Inflammatory macrophage treated with lipopolysaccharide for 4 hours (primary cell): ENCODE measurements at places on chromosomes 11 and 22.

DNA sequence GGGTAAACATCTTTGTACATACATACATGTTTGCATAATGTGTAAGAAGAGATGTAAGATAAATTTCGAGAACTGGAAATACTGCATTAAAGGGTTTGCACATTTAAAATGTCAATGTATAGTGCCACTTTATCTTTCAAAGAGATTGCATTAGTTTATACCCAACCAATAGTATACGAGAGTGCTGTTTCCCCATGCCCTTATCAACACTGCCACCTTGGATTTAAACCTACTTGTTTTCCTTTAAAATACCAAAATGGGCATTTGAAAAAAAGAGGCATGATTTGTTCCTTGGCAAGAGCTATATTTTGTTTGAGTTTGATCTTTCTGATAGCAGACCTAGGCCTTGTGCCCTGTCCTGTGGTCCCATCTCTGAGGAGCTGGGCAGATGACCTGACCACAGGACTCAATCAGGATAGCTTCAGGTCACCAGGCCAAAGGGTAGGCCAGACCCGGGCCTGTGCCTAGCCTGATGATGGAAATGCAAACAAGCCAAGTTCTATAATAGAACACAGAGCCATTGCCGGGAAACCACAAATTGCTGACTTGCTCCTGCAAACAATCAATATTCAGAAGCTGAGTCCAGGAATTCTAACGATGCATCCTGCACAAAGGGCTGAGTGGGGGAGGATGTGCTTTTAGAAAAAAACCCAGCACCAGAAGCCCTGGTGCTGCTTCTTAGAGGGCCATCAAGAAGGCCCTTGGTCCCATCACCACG, 16.9 kb upstream of the ALG8 start:
- no peak for DNase-seq

DNA sequence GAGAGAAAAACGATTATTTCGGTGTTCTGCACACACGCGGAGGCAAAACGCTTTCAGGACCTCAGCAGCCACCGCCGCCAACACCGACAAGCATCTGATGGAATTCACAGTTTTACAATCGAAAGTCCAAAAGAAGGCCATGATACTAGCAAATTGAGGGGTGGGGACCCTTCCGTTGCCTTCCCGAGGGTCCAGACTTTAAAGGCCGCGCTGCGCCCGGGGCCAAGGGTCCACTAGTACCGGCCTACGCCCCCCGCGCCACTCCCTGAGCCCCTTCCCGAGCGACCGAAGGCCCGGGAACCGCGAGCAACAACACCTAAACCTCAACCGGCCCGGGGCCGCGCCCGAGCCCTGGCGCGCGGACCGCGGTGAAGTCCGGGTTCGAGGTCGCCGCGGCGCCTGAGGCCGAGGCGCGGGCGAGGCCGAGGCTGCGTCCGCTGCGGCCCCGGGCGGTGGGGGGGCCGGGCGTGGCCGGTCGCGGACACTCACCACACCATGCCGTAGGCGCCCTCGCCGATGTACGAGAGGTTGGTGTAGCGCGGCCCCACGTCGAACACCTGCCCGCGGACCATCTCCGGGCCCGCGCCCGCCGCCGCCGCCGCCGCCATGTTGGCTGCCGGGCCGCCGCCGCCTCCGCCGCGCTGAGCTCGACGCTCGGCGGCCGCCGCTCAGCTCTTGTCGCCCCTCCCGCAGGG, 465 bp downstream of the MAPK1 start:
- no peak for DNase-seq

GRCh38 chr11:70464509-70465361, 66.4 kb downstream of the CTTN start:
- no peak for DNase-seq

GRCh38 chr11:103055221-103055890, 36.6 kb downstream of the DCUN1D5 start:
- DNase-seq: peak; percentile 47

DNA sequence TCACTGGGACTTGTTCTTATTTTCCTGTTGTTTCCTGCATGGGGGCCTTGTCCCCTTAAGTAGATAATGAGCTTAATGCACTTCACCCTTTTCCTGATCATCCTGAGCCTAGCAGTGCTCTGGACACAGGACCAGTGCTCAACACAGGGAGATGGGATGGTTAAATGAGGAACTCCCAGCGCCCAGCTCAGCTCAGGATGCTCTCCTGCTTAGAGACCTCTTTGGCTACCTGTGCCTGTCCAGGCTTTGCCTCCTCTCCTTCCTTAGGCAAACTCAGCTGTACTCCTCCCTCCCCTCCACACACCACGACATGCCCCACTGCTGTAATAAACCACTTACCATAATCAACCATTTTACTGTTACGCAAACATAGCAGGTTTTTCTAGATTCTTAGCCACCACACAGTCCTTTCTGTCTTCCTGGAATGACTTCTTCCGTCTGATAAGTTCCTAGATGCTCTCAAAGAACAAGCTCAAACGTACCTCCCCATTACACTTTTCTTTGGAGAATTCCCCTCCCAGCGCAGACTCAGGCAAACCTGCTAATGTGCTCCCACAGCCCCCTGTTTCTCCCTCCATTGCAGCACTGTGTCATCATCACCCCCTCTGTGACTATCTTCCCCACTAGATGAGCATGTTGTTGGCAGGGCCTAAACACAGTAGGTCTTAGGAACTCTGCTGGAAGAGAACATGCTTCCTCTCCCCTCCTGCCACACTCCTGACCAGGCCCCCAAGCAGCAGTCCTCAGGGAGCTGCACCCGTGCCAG, 113.6 kb downstream of the MICAL2 start:
- DNase-seq: no peak

DNA sequence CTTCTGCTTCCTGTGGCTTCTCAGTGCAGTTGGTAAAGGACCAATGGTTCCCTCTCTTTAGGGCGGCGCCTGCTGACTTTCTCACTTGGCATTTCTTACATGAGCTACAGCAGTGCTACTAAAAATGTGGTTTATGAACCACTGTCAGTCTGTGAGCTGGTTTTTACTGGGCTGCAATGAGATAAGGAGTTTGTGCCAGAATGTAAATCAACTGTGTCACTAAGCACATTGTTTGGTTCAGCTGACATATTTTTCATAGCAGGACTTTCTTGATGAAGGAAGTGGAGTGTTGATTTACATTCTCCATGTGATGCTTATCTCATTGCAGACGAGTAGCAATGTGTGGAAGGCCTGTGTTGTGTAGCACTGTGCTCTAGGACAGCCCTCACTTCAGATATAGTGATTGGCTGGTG, 463.3 kb downstream of the SOX6 start:
- peak; percentile 2 for DNase-seq

- peak; percentile 93 for DNase-seq
Observed at GRCh38 chr11:74783241-74783871, 34.7 kb downstream of the RNF169 start.

GRCh38 chr11:89347071-89347470, 144.1 kb downstream of the NOX4 start:
- DNase-seq: no peak

DNA sequence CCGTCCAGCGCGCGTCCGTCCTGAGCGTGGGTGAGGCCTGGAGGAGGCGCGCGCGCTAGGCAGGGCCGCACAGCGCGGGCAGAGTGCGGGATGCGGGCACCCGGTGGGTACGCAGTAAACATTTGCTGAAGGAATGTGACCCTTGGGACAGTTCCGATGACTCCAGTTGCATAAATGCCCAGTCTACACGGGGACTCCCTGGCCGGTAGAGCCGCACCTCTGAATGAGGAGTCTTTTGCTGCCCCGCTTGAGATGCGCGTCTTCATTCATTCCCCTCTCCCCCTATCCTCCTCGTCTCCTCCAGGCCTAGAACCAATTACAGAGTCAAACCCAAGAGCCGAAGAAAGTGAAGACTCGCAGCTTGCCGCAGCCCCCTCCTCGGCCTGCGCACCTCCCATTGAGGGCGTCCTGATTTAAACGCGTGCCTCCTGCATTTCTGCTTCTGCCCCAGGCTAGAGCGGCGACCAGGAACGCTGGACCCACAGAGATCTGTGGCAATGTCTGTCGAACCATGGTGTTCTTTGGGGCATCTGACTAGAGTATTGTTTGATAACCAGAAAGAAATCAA, 729 bp upstream of the CHKB start:
- DNase-seq: no peak

DNA sequence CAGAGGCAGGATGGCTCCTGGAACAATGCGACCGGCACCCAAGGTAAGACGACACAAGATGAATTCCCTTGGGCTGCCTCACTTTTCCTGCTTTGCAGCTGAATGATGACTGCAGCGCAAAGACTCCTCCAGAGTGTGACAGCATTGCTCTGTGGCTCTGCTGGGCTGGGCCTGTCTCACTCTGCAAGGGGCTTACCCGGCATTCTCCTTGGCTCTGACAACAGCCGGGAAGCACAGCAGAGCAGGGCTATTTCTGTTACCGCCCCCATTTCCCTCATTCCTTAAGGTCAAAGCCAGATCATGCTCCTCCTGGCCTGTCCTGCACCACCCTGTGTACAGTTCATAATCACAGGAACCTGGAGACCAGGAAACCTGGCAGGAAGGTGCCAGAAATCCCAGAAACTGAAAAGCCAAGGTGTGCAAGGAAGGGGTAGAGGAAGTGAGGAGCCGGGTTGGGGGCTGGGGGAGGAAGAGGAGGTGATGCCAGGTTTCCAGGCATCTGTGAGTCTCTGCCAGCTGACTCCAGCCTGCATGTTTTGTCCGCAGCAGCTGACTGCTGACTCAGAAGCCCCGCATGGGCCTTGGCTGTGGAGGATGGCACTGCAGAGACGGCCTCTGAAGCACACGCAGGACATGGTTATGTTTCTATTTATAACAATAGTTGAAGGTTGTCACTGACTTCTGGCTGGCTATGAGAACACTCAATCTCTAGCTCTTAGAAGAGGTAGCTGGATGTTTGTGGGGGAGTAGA, 113.6 kb downstream of the MICAL3 start:
- peak; percentile 63 for DNase-seq

GRCh38 chr11:67199751-67200150, 66.5 kb upstream of the GRK2 start:
- DNase-seq: no peak

- DNase-seq: peak; percentile 97
Observed at GRCh38 chr22:35648066-35649025, at the start of gene APOL6. TSS of gene APOL6 (plus strand) at chr22:35648446. CDS start at chr22:35656426, 7,980 bp downstream.

GRCh38 chr22:21760640-21761039, 25.0 kb upstream of the YPEL1 start:
- DNase-seq: no peak

DNA sequence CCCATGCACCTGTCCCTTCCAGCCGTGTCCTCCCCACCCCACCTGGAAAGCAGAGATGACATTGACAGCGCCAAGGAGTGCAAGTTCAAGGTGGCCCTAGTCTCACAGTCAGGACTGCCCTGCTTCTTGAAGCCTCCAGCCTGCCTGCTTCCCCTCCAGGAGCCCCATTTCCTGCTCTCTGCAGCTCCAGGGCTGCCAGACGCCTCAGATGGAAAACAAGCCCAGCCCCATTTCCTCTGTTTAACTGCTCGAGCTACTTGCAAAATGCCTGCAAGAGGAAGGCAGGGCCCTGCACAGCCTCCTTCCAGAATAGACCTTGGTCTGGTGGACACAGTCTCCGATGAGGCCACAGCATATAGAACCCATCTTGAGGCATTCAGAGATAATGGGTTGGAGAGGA, 5.0 kb upstream of the DGKZ start:
- DNase-seq: peak; percentile 48

DNA sequence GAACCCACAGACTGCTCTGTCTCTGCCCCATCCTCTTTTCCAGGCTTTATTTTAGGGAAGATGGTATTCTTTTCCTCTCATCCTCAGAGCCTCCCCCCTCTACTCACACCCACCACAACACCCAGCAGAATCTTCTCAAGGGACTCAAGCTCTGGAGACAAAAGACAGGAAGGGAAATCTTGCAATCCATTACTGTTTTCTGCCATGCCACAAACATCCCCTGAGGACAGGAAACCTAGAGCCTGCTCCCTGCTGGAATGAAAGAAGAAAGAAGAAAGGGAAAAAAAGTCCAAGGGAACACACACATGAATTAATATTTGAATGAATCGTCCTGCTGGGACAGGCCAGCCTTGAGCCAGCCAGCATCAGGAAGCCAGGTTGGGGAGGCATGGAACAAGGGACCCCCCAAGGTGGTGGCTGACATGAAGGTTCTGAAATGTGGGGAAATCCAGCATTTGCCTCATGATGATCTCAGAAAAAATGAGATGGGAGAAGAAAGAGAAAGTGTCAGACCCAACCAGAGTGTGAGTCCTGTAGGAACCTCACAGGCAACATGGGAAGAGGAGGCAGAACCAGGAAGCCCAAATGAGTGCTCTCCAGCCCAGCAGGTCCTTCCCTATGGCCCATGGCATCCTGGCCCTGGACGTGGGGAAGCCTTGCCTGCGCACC, 34.0 kb downstream of the SLCO2B1 start:
- DNase-seq: peak; percentile 55

DNA sequence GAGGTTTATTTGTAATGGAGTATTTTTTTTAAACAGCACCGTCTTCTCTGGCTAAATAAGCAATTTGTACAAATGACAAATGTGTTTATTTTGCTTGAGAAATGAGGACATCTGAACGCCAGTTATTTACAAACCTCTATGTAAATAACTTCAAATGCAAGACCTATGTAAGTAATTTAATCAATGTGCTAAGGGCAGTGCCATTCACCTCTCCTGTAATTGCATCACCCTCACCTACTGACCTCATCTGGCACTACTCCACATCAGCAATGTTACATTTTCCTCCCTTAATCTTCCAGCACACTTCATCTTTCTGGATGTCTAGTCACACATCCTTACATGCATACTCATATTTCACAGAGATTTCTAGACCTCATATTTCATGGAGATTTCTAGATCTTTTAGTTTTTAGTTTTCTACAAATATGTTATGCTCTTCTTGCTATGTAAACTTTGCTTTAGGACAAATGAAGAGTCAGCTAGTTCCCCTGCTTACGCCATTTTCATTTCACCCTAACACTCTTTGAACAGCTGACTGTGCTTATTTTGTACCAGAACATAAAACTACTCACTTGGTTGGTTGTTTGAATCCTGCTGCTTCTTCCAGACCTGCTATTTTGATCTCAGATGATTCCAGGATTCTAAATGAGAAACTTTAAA, 238.6 kb downstream of the GRM5 start:
- DNase-seq: no peak

DNA sequence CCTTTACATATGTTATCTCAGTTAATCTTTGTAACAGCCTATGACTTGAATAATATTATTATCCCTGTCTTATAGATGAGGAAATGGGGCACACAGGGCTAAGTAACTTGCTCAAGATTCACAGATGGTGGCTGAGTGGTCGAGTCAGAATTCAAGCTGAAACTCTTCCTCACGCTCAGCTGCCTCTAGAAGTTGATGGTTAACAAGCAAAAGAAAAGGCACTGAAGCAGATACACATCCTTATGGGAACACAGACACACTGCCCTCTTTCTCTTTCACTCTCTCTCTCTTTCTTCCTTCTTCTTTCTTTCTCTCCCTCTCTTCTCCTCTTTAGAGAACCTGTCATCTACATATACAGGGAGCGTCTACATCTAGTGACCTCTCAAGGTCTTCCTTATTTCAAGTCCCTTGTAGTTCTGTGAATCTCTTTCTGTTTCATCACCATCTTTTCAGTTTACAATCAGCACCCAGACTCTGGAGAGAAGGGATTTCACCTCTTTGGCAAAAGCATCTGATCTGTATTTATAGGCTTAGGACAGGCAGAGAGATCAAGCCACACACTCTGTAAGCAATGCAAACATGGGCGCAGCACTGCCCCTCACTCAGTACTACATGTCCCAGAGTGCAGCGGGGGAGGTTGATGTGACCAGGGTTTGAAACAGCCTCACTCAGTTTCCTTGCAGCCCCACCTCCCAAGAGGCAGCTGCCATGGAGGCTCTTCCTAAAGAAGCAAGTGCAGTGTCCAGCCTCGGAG, 75.7 kb downstream of the GRAMD1B start:
- DNase-seq: no peak

- no peak for DNase-seq
Observed at GRCh38 chr22:23256171-23256932, 76.0 kb downstream of the BCR start.

- no peak for DNase-seq
Observed at GRCh38 chr11:35647421-35648093, 15.0 kb upstream of the TRIM44 start.
